ENCODE measurements at places on chromosomes 7 and 10.

DNA sequence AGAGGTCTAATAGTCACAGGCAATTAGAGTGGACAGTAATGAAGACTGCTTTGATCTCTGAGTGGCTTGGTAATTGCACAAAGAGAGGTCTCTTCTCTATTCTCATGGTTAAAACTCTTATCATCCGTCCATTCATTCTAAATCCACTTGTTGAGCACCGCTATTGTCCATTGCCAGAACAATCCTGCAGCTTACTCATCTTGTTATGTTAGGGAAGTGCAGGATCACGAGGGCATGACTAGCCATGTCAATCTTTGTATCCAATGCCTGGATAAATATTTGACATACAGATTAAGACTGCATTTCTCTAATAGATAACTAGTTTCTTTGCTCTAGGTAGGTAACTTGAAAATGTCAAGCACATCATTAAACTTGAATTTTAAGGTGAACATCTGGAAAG, 14.9 kb downstream of the SFTPD start:
- no peak for DNase-seq

GRCh38 chr7:7883394-7883793, 85.2 kb upstream of the GLCCI1 start:
- no peak for DNase-seq

- no peak for DNase-seq
Observed at GRCh38 chr7:155211761-155212160, 85.9 kb upstream of the INSIG1 start.

DNA sequence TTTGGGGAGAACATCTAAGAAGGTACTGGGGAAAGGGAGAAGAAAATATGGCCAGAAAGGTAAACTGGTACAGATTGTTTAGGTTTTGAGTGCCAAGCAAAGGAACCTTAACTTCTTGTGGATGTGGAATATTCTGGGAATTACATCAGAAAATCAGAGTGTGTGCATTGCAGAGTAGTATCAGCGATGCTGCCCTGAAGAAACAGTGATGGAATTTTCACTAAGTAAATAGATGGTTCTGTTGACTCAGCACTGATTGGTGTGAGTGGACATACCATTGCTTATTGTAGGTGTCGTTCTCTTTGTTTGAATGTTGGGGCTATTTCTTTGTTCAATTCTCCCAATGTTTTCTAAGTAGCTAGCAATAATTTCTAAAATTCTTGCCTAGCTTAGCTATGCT, 24.4 kb upstream of the AKR1B1 start:
- no peak for DNase-seq

GRCh38 chr7:96224685-96225084, 97.2 kb downstream of the SLC25A13 start:
- no peak for DNase-seq

GRCh38 chr7:128821724-128822123, 8.5 kb upstream of the FLNC start:
- no peak for DNase-seq

- DNase-seq = peak; percentile 47
Observed at GRCh38 chr10:78973901-78974616, 94.7 kb upstream of the ZMIZ1 start.

GRCh38 chr7:38138171-38138570, 39.9 kb upstream of the STARD3NL start:
- DNase-seq = no peak

DNA sequence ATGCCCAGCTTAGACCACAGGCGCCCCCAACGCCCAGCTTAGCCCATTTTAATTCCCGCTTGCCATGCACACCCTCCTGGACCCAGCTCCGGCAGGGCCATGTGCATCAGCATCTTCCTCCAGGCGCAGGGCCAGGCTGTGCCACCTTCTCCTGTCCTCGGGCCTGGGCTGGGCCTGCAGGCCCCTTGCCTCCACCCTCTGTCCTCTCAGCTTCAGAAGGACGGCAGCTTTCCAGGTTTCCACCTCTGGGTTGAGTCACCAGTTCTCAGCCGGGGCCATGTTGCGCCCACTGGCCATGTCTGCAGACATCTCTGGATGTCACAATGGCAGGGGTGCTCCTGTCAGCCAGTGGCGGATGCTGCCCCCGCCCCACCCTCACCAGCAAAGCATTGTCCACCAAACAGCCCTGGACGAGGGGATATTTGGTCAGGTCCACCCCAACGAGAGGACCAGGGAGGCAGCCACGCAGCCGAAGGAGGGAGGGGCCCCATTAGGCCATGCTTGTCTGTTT, 59.1 kb upstream of the NKX6-2 start:
- no peak for DNase-seq

DNA sequence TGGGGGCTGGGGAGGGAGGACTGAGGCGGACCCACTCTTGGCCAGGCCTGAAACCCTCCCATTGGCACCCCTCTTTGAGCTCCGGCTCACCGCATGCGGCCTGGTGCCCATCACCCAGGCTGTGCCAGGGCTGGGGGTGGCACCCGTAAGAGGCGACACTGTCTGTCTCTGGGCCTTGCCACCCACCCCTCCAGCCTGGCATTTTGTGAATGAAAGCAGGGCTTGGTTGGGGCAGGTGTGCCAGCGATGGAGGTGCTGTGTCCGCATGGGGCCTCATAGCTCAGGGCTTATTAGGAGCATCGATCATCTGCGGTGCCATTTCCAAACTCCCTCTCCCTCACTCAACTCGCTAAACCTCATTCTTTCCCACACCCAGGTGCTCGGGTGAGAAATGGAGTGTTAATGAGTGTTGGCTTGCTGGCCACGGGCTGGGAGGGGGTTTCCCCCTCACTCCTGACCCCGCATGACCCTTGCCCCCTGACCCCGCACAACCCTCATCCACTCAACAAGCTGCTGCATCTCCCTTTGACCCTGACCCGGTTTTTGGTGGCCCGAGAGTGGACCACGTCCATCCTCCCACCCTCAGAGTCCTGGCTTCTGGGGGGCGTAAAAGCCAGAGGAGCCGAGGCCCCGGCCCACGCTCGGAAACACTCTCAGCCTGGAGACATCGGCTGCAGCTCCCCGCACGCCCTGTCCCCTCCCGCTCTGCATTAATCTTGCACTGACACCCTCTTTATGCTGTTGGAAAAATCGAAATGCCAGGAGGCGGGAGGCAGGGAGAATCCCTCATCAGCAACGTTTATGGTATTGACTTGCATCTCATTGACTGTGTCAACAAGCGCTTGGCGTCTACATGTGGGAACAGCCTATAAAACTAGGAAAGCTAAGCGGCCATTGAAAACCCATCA, 161.2 kb downstream of the DNAJB6 start:
- DNase-seq = no peak

GRCh38 chr10:97321032-97321803, 2.1 kb downstream of the FRAT1 start:
- no peak for DNase-seq

DNA sequence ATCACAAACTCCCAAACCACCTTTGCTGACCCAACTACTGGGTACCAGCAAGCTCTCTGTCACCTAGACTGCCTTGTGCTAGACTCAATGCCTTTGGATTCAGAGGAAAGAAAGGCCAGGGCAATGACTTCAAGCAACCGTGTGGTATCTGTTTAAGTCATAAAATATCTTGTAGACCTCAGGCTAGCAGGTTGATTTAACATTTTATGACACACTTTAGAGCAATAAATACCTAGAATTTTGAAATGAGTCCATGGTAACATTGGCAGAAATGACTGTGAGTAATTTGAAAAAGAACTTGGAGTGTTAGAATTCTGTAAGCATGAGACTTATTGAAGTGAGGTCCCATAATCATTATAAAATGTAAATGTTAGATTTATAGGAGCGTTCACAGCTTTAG, 87.2 kb downstream of the TWIST1 start:
- DNase-seq = no peak

- no peak for DNase-seq
Observed at GRCh38 chr7:73635428-73636200, 11.3 kb upstream of the MLXIPL start.

DNA sequence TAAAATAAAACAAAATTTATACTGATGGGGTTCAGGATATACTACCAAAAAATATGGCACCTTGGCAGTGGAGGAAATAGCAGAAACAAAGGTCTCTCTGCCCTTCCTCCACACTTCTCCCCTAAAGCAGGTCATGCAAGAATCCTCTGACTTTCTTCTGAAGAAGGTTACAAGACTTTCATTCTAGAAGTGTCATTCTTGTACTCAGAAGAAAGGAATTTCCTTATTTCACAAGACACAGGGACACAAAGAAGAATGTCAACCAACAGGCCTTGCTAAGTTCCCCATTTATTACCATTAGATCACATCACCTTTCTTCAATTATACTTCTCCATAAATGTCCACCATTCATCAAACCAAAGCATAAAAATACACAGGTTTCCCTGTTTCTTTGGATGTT, 470.2 kb downstream of the PAXIP1 start:
- DNase-seq = no peak

DNA sequence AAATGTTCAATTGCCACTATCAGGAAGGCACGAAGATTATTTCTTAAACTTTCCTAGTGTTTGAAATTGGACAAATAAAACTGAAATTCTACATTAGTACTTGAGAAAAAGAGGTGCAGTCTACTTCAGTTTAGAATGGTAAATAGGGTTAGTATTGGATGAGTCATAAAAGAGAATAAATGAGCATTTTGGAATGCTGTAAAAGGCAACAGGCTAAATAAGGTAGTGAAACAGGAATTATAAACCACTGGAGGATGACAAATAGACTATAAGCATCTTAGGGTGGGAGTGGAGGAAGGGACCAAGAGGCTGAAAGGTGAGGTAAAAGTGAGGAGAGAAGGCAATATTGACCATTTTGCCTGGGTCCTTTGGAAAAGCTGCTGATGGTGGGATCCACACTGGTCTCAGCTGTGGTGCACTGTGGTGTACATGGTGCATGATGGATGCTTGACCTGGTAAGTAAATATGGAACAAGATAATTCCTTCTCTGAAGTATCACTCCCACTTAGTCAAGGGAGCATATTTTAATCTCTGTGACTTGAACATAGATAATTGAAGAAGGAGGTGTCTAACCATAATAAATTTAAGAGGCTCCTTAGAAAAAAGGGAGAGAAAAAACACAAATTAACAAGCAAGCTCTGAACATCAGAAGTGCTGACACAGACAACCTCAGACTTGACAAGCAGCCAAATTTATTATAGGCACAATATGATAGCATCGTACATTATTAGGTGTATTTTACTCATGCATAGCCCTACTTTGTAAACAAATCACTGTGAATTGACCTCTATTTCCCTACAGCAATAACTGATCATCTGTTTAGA, 76.4 kb upstream of the SCIN start:
- no peak for DNase-seq

- DNase-seq = no peak
Observed at GRCh38 chr10:15605740-15606369, 113.9 kb downstream of the ITGA8 start.

- DNase-seq = no peak
Observed at GRCh38 chr10:107025676-107026075, 138.8 kb downstream of the SORCS1 start.

DNA sequence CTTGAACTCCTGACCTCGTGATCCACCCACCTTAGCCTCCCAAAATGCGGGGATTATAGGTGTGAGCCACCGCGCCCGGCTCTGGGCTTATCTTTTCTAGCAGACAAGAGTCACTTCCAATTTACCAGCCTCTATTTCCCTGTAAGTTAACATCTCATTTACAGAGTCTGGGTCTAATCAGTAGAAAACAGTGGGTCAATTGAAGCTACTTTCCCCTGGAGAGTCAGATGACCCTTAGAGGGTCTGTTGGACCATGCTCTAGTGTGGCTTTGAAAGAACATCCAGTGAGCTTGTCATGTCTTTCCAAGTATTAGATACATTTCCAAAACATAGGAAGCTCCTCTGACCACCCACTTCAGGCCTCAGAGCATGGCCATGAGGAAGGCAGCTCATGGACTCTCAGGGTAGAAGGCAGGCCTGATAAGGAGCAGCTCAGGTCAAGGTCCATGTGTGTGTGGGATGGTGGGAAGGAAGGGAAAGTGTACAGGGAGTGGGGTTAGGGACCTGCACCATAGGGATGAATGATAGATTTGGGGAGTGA, 27.6 kb upstream of the RBM20 start:
- DNase-seq = no peak

DNA sequence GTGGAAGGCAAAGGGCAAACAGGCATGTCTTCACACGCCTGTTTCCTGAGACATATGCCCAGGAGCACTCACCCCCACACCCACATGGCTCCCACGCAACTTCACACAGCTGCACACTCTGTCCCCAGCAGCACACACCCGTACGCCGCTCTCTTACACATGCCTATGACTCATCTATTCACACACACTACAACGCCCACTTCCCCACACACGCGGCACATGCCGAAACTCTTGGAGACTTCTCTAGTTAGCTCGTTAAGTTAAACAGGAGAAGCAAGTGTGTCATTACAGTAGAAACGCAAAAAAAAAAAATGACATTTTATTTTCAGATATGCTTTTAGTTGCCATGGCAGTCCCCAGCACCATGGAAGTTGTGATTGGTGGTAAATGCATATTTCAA, 6.7 kb downstream of the CALN1 start:
- no peak for DNase-seq

- DNase-seq = no peak
Observed at GRCh38 chr7:106128836-106129235, 16.7 kb upstream of the SYPL1 start.

- DNase-seq = no peak
Observed at GRCh38 chr10:52805414-52806285, 33.1 kb upstream of the MBL2 start.

DNA sequence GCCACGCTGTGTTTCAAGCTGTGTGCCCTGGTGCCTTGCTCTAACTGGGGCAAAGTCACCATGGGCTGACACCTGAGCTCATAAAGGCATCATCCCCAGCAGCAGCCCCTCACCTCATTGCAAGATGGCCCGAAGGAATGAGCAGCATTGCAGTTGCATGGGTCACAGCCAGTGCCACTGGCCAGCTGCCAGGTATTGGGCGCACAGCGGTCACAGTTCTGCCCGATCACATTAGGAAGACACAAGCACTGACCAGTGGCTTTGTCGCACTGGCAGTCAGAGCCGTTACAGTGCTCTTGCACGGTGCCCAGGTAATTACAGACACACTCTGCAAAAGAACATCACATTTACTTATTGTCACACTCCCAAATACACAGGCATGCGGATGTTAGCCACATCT, 51.1 kb downstream of the LAMB1 start:
- DNase-seq = no peak

DNA sequence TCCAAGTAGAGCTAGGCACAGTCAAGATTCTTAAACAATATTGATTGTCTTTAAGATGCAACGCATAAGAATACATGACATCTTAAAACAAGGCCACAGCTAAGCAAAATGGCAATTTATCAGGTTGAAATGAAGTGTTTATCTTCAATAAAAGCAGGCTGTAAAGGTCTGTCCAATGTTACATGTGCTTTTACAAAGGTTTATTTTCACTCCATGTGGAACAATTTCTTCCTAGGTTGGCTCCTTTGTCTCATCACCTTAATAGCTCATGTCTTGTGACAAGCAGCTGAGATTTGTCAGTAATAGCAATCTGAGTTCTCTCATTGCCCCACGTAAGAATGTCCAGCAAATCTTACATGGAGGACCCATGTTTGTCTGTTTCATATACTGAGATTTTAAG, 437.6 kb downstream of the GPAM start:
- no peak for DNase-seq
